Naive thymus-derived CD8-positive, alpha-beta T cell (primary cell): ENCODE measurements at places on chromosomes 1 and 21.

- DNase-seq: no peak
Measured at GRCh38 chr1:147630447-147630846, 39.9 kb downstream of the ACP6 start.

- no peak for DNase-seq
Measured at GRCh38 chr1:174953285-174954072, 46.3 kb upstream of the CACYBP start.

DNA sequence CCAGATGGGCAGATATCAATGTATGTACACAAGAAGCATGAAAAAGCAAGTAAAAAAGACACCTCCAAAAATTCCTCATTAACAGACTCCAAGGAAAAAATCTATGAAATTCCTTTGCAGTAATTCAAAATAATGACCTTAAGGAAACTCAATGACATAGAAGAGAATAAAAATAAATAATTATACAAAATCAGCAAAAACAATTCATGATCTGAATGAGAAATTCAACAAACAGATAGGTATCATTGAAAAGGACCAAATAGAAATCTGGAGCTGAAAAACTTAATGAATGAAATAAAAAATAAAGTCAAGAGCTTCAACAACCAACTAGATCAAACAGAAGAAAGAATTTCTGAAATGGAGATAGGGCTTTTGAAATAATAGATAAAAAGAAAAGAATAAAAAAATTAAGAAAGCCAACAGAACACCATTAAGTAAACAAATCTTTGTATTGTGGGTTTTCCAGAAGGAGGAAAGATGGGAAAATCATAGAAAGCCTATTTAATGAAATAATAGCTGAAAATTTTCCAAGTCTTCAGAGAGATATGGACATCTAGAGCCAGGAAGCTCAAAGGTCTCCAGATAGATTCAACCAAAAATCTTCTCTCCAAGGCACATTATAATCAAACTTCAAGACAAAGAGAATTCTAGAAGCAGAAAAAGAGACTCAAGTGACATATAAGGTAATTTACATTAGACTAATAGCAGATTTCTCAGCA lies 52.0 kb upstream of the KCNK1 start:
- DNase-seq: no peak

GRCh38 chr1:170659399-170660035 lies 4.4 kb upstream of the PRRX1 start:
- DNase-seq: no peak

DNA sequence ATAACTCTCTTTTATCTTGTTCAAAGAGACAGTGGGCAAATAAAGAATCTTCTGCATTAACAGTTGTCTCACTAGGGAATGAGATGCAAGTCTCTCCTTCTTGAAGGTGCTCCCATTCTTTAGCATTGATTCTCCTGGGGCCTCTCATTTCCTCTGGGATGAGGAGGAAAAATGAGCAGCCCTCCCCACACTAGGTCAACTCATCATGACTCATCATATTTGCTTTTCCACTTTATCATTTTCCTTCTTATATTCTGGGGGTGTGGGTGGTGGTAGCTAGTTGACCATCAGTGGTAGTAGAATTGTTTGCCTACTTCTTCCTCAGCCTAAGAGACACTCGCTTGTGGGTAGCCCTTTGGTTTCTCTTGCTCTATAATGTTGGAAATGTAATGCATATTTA lies 182.0 kb upstream of the C1orf87 start:
- DNase-seq: no peak

DNA sequence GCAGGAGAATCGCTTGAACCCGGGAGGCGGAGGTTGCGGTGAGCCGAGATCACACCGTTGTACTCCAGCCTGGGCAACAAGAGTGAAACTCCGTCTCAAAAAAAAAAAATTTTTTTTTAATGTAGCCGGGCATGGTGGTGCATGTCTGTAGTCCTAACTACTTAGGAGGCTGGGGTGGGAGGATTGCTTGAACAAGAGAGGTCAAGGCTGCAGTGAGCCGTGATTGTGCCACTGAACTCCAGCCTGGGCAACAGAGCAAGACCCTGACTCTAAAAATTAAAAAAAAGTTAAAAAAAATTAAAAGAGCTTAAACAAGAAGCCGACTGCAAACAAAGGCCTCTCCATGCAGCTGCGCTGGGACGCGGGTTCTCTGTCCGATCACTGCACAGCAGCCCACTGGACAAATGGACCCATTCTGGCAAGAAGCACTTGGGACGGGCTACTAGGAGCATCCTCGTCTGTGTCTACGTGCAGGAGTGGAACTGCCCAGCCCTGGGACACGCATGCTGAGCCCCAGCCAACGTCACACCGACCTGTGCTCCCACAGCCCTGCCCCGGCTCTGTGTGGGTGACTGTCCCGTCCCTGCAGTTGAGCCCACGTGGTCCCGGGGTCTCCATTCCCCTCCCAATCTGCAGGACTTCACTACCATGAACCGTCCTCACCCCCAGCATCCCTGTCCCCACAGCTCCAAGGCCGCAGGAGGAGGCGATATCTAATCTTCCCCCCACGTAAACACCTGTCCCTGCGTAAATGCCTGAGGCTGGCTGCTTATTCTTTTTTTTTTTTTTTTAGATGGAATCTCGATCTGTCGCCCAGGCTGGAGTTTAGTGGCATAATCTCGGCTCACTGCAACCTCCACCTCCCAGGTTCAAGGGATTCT lies 12.3 kb downstream of the SLC35E2B start:
- no peak for DNase-seq

- DNase-seq: no peak
Measured at GRCh38 chr1:203369666-203370065, 18.7 kb upstream of the FMOD start.

GRCh38 chr1:37831809-37832208 lies 23.8 kb upstream of the YRDC start:
- DNase-seq: no peak

DNA sequence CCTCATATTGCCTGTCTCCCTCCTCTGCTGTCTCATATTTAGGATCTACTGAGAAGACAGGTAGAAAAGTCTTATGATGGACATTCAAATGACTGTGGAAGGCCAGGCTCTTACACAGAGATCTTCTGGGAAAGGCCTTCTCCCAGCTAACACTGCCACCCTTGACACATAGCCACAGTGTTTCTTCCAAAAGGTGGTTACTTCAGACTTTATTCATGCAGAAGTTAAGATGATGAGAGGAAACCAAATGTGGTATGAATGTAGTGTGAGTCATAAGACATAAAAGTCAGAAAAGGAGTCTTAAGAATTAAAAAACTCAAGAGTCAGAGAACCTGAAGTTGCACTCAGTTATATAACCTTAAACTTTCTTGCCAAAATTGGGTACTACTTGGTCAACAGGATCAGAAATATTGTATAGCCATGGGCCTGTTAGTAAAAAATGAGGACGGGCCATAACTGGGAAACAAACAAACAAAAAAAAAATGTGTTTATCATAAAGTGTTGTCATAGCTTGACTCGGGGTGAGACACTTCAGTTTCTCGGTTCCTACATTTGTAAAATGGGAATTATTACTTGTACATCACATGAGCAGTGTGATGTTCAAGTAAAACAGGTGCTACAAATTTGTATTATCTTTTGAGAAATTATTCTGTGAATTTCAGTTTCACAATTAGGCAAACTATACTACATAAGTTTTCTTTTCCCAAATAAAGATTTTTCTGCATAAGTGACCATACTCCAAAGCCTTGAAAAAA lies 1.2 kb upstream of the DENND1B start:
- no peak for DNase-seq

DNA sequence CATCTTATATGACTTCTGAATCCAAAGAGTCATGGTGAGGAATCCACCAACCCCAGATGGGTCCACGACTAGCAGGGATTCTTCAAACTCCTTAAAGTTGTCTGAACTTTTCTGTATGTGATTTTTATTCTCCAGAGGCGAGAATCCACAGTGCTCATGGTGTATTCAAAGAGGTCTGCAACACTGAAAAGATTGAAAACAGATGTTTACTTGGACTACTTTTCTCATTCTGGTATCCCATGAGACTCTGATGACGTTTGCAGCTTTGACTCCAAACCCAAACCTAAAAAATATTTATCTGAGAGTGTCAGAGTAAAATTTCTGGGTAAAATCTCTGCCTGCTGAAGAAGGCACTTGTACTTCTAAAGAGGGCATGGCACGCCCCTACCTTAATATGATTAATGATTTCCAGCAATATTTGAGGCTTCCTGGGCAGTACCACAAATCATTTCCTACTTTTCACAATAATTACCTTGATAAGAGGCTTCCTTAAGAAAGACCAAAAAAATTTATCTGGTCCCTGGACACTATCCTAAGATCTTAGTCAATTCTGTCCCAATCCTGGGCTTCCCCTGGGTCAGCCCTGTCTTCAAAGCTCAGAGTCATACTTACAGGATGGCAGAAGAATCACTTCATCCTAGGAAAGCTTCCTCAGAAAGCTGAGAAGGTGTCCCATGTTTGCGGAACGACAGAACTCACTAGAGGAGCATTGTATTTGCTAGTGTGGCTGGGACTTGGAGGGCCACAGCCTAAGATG lies 76.5 kb upstream of the MAP10 start:
- DNase-seq: no peak
